ENCODE measurements at places on chromosomes 3 and 15.

DNA sequence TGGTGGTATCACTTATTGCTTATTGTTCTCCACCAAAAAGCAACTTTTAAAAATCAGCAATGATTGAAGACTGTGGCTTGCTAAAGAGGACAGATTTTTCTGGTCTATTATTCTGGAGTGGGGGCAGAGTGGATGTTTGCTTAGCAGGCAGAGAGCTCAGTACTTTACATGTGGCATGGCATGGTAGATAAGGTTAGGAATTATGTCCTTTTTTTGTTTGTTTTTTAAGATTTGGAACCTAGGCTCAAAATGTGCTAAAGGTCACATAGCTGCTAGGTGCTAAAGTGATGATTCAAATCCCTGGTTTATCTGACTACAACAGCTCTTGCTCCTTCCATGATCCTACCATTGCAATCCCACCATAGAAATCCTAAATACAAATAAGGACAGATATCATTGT lies 331.0 kb upstream of the ADAMTS9 start:
- DNase-seq: no peak

DNA sequence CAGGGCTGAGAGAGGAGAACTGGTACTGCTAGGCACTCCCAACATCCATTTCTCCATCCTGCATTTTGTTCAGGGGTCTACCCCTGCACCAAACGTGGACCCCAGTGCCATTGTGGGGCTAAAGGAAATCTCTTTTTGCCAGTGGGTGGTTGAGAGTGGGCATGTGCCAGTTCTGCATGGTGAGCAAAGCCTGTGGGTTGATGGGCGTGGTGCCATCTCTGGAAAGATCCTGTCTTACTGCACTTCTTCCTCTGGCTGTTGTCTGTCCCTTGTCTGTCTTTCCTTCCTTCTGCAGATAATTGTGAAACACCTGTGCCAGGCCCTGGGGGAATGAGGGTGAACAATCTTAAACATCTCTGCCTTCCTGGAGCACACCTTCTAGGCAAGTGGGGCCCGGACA lies 1.4 kb upstream of the RARRES1 start:
- DNase-seq: no peak

DNA sequence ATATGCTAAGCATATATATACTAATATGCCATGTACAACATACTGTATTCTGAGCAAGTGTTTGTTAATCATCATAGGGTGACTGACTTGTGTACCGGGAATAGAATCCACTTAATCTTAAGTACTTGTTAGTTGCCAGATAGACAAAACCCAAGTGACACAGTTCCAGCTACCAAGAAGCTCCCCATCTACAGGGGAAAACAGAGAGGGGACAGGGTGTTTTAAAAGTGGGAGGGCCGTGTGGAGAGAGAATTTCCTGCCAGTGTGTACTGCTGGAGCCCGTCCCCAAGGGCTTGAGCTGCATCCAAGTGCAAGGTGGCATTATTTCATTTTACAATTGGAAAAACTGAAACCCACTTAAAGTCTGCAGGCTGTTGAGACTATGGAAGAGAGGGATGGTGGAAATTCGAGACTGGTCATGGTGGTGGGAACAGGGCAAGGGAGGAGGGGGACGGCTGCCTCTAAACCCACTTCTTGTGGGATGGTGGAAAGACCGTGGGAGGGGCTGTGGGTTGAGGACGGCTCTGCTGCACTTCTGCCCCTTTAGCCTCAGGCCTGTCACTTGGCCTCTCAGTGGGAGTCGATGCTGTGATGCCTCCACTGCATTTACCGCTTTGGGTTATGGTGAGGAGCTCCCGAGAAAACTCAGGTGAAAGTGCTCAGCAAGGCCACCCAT lies 310.6 kb upstream of the LRRFIP2 start:
- no peak for DNase-seq

DNA sequence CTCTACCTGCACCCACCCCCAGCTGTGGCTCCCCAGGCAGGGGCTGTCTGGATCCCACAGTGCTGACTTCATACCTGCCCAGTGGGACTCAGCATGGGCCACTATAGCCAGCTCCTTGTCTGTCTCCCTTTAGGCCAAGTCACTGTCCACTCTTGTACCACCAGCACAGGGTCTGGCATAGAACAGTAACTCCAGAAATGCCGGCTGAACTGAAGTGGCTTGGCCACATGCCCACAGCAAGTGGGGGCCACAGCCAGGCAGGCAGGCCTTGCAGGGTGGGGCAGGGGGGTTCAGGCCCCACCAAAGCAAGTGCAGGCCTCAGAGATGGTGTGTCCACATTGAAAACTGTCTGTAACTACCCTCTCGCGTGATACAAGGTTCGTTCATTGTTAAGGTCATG lies 252.6 kb upstream of the LYSMD4 start:
- no peak for DNase-seq

- DNase-seq: no peak
Observed at GRCh38 chr3:190038050-190038933, 82.4 kb downstream of the P3H2 start.

- no peak for DNase-seq
Observed at GRCh38 chr3:61442696-61443095, 118.7 kb upstream of the PTPRG start.

GRCh38 chr15:99123713-99124451 lies 19.0 kb downstream of the SYNM start:
- DNase-seq: no peak

GRCh38 chr3:133237380-133237779 lies 162.5 kb upstream of the BFSP2 start:
- DNase-seq: no peak

DNA sequence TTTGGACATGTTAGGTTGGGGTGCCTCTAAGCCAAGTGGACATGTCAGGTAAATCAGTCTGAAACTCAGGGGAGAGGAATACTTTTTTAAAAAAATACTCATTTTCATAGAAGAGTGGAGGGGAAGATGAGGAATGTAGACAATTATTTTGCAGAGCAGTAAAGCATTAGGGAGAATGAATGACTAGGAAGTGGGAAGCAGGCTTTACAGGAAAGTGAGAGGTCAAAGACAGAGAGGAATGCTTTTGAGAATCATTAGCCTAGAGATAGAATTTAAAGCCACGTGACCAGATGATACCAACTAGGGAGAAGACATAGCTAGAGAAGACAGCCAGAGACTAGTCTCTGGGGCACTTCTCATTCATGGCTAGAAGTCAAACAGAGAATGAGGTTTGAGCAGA lies 91.0 kb downstream of the RAD18 start:
- DNase-seq: no peak

DNA sequence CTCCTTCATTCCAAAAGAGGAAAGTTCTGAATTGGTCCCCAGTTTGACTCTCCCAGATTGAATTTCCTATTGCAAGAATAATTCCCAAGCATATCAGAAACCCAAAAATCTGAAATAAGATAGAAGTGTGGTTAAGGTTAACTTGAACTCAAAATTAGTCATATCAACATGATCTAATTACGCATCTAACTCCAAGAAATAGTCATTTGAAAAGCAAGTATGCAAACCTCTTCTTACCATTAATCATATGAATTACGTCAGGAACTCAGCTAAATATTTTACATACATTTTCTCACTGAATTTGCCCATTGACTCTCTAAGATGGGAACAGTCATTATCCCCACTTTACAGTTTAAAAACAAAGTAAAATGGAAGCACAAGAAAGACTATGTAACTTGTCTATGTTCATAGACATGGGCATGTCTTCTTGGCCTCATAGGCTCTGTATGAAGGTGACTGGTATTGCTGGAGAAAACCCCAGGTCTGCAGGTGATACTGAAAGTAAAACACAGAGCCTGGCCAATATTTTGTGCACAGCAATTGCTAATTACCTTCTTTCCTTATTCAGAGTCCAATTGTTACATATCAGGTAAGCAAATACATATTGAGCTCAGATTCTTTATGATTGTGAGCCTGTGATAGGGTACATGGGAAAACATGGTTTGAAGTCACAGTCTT lies 139.2 kb downstream of the ATP8B4 start:
- no peak for DNase-seq

GRCh38 chr3:187987924-187988323 lies 166.0 kb upstream of the LPP start:
- DNase-seq: peak; percentile 68

GRCh38 chr15:88909956-88910831 lies 3.0 kb downstream of the MFGE8 start:
- no peak for DNase-seq

DNA sequence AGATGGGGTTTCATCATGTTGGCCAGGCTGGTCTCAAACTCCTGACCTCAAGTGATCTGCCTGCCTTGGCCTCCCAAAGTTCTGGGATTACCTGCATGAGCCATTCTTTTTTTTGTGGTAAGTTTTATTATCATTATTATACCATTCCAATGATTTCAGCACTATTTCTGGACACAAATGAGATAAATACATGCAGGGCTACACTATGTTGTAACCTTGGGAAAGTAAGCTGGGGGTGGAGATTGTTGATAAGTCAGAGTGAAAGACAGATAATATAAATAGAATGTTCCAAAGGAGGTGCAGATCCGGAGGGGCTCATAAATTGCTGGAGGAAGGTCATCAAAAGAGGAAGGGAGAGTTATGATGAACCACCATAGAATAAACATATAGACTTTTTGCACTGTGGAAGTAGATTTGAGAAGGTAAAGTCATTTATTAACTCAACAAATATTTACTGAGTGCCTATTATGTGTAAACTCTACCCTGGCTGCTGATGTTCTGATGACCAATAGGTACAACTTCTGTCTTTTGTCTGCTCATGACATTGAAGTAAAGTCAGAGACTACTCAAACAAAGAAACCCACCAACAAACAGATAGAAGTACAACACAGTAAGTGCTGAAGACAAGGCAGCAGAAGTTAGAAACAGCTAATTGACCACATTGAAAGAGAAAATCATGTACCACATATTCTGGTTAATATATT lies 478.9 kb upstream of the GOLIM4 start:
- no peak for DNase-seq

DNA sequence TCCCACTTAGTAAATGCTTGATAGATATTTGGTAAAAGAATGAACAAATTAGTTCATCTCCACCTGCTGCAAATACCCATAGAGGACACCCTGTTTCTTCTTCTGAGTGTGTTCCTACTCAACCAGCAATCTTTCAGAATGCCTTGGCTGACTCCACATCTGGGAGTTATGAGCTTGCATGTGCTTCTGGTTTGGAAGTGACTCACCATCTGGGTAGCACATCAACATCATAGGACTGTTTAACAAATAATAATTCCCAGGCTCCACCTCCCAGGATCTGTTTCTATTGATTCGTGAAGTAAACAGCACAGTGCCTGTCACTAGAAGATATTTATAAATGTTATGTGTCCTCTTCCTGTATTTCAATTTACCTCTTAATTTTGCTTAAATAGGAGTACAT lies 580.1 kb downstream of the ROBO2 start:
- no peak for DNase-seq

- no peak for DNase-seq
Observed at GRCh38 chr3:166743481-166744134, 636.5 kb downstream of the ZBBX start.

Data from CD4-positive, alpha-beta T cell treated with Interleukin-6 for 4 hours (primary cell).